ENCODE measurements at places on chromosomes 13 and 19.

- no peak for DNase-seq
Measured at GRCh38 chr13:26133851-26134250, 82.0 kb upstream of the SHISA2 start.

GRCh38 chr19:34225659-34226015 is 28.7 kb upstream of the GARRE1 start:
- no peak for DNase-seq

GRCh38 chr19:35293363-35293739 is 1.4 kb downstream of the MAG start:
- no peak for DNase-seq

DNA sequence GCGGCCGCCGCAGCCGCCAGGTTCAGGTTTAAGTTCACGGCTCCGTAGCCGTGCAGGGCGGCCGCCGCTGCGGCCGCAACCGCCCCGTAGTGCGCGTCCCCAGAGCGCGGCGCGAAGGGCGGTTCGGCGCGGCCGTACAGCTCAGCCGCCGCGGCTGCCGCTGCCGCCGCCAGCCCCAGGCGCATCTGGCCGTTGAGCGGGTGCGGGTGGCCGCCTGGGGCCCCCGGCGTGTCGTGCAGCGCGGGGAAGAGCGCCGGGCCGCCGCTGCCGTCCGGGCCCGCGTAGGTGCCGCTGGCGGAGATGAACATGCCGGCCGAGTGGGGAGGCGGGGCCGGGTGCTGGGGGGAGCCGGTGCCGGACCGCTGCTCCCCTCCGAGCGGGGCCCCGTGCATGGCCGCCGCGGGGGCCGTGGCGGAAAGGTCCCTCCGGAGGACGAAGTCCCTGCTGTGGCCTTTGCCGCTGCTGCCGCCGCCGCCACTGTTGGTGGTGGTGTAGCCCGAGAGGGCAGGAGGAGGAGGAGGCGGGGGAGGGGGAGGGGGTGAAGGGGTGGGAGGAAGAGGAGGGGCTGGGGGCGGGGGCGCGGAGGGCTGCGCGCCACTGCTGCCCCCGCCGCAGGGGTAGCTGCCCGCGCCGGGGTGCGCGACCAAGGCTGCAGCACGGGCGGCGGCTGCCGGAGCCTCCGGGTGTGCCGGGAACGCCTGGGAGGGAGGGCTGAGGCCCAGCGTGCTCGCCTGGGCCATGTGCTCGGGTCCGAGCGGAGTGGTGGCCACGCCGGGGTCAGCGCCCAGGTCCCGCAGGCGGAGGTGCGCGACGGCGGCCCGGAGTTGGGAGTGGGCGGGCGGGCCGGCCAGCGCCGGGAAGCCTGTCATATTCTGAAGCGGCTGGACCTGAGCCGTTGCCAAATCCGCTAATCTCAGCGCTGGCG is 654 bp downstream of the ZIC5 start:
- DNase-seq, result no peak

DNA sequence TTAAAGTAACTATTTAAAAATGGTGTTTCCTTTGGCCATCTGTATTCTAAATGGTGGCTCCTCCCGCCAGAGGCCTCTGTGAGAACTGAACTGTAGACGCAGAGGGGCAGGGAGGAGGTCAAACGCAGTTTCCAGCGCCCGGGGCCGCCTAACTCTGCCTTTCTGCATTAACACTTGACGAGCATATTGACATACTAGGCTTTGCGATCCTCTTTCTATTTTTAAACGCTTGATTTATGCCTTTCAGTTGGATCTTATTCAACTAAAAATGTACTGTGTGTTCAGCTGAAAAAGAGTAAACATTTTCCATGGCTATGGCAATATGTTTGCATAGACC is 74.7 kb downstream of the SPACA7 start:
- no peak for DNase-seq

DNA sequence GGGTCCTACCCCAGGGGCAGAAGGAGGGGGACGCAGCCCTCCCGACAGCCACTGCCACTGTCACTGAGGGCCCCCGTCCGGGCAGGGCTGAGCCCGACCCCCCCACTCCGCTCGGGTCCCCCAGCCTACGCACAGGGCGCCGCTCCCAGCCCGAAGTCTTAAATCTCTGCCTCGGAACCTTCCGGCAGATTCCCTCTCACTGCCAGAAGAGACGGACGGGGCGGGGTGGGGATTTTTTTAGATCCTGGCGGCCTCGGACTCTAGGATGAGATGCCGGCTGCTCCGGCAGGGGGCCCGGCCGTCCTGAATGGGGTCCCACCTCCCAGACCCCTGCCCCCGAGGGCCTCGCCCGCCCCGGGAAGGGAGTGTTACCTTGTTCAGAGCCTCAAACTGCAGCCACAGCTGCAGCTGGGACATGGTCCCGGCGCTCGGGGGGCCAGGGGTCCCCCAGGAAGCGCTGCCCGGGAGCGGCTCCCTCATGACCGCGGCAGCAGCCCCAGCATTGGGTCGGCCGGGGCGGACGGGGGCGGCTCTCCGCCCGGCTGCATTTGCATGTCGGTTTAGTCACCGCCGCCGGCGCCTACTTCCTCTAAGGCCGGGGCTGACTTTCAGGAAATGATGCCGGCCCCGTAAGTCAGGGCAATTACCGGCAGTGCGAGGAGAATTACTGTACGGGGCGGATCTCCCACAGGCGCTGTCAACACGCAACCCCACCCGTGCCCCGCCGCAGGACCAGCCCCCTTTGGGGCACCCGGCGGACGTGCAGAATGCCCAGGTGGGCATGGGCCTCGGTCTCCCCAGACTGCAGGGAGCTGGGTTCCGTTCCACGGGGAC is 28.1 kb downstream of the GPX4 start:
- DNase-seq, result peak; percentile 87

DNA sequence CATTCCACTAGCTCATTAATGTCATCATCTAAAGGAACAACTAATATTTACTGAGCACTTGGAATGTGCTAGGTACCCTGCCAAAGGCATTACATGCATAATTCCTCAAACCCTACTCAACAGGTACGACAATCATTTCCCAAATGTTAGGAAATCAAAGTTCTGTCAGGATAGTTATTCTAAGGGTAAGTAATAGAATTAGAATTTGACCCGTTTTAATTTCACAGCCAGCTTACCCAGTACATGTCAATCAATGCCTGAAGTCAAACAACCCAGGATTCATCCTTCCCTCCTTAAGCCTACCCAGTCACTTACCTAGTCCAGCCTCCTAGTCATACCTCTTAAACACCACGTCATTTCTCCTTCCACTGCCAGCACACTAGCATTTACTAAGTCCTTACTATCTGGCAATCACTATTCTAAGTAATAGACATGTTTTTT is 2.4 kb downstream of the LNX2 start:
- DNase-seq, result no peak

- no peak for DNase-seq
Measured at GRCh38 chr13:20206065-20206697, 13.4 kb upstream of the GJB2 start.

DNA sequence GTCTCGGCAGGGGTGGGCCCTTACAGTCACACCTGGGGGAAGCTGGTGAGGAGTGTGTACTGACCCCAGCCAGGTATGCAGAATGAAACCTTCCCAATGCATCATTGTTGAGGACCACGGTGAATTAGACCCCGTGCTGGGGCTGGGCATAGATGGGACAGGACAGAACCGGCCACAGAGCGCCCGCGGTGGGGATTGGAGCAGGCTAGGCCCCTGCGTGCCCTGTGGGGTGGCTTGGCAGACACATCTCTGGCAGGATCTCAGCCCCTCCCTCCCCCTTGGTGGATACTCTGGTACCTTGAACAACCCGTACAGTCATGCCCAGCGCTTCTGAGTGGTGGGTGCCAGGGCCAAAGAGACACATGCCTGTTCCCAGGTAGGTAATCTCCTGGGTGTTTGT is 200.6 kb downstream of the TEX29 start:
- DNase-seq, result no peak

DNA sequence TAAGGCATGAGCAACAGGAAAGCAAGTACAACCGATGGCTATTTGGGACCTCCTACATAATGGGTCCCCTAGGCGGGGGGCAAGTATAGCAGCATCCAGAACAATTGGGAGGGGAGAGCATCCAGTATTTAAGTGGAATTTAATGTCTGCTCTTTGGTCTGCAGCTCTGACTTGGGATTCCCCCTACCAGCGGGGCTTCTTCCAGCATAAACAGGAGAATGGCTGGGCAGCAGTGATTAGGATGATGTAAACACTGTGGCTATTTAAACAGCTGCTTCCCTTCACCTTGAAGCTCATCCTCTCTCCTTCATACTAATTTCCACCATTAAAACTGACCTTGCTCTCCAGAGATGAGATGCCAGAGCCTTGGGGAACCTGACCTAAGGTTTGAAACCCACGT is 73.9 kb upstream of the OXGR1 start:
- DNase-seq, result no peak

DNA sequence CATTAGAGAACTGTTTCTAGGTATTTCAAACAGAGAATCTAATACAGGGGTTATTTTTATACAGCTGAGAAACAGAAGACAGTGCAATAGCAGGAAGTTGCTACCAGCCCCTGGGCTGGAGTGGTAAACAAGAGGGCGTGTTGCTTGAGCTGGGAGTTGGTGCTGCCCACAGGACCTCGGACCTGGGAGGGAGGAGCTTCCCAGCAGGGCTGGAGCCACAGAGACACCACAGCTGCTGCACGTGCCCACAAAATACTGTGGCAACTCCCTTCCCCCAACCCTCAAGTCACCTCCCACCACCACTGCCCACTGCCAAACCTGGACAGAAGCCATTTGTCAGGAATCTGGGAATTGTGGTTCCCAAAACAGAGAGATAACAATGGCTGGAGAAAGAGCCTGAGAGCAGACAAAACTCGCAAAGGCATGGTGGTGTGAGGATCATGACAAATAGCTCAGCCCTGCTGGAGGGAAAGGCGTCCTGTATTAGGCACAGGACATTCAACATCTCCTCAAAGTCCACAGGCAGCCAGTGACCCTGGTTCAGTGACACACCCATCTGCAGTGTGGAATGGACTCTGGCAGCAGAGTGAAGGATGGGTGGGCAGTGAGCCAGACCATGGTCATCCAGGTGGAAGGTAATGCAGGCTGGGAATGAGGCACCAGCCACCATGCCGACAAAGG is 57.2 kb downstream of the SPATA13 start:
- no peak for DNase-seq

DNA sequence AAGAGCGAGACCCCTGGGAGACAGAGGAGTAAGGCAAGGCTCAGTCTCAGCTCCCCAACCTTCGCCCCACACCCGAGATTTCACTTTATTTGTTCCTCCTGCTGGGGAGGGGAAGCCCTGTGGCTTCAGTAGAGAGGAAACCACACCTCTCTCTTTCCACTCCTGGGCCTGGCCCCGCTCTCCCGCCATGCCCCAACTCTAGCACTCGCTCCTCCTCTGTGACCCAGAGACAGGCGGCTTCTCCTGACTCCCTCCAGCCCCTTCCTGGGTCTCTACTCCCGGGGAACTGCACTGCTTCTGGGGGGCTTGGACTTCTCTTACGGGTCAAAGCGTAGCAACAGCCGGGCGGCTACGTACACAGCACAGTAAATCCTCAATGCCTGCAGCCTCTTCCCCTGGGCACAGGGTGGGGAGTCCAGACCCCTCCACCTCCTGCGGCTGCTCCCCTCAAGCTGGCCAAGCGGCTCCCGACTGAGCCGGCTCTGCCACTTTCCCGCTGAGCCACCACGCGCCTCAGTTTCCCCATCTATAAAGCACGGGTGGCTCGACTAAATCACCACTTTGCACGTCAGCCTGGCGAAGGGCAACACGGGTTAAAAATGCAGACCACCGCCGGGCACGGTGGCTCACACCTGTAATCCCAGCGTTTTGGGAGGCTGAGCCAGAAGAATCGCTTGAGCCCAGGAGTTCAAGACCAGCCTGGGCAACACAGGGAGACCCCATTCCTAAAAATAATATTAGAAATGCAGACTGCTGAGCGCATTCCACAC is 1.4 kb downstream of the RNF126 start:
- no peak for DNase-seq

DNA sequence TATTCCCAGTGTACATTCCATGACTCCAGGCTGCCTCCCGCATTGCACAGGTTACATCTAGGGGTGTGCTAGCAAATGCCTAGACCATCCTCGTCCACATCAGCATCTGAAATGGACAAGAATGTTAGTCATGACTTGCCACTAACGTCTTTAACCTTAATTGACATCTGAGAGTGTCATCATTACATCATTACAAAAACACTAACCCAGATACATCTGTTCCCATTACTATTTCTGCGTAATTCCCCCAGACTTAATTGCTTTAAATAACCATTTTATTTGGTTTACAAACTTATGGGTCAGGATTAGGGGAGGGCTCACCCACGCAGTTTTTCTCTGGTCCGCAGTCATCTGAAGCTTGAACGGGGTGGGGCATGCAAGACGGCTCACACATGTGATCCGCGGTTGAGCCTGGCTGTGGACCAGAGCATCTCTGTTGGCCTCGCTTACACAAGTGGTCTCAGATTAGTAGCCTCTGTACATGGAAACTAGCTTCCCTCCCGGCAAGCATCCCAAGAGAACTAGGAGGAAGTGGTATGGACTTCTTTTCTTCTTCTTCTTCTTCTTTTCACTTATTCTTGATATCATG is 15.9 kb downstream of the KL start:
- DNase-seq, result peak; percentile 86

- DNase-seq, result no peak
Measured at GRCh38 chr19:29772696-29773095, 39.1 kb upstream of the CCNE1 start.

DNA sequence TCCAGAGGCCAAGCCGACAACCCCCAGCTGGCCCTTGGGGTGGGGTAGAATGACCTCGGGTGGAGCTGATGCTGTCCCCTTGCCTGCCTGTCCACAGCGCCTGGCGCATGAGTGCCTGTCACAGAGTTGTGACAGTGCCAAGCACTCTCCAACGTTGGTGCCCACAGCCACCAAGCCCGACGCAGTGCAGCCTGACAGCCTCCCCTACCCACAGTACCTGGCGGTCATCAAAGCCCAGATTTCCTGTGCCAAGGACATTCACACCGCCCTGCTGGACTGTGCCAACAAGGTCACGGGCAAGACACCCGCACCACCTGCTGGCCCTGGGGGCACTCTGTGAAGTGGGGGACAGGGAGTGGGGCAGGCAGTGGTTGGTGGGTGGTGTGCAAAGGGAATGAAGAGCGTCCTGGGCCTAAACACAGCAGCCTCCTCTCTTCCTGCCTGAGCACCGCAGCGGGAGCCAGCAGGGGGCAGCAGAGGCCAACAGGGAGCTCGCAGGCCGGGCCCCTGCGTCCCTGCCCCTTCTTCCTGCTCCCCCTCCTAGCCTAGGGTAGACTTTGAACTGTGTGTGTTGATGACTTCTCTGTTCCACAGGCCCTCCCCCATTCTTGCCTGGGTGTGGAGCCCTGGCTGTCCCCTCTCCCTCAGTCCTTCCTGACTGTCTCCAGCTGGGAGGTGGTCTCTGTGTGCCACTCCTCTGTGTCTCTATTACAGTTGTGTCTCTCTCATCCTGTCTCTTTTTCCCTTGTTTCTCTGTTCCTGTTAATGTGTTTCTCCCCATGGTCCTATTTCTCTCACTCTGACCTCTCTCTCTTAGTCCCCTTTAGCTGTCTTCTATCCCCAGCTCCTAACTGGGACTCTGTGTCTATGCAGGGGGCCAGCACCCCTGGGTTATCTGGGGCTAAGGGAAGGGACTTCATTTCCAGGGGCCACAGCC is 6.5 kb downstream of the MED29 start:
- peak; percentile 85 for DNase-seq
